ENCODE measurements at places on chromosomes 16 and 17.

DNA sequence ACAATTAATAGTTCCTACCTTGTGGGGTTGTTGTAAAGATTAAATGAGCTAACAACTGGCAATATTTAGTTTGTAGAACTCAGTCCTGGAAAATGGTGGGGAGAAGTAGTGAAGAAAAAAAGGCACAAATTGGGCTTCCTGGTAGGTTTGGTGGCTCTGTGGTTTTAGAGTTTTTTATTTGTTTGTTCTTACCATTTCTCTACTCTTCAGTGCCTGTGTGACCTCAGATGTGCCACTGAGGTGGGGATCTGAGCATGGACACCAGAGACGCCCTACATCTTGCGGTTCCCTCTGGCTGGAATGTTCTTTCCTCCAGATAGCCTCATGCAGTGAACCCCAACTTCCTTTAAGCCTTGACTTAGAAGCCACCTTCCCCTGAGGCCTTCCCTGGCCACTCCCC, 7.7 kb downstream of the ZBTB4 start:
- no peak for DNase-seq

- DNase-seq = no peak
Observed at GRCh38 chr17:16293931-16294330, 59.3 kb downstream of the CENPV start.

DNA sequence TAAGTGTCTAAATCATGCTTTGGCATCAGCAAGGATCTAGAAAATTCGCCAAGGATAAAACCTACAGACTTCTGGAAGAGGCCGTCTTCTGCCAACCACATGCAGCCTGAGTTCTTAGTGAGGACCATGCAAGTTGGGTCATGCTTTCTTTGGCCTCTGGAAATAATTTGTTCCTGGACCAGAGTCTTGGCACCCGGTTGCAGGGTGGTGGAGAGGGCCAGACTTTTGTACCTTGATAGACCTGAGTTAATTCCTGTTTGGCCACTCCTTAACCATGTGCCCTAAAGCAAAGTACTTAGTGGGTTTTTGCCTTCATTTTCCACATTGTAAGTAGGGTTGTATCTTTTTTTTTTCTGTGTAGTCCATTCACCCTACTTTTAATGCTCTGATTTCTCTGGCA, 283.4 kb upstream of the IRX5 start:
- DNase-seq = no peak

GRCh38 chr17:54814371-54814770, 86.3 kb upstream of the TOM1L1 start:
- no peak for DNase-seq

- DNase-seq = no peak
Observed at GRCh38 chr17:28574526-28574925, 2.2 kb downstream of the ALDOC start.

GRCh38 chr16:396199-396598, 800 bp upstream of the NME4 start:
- DNase-seq = no peak

DNA sequence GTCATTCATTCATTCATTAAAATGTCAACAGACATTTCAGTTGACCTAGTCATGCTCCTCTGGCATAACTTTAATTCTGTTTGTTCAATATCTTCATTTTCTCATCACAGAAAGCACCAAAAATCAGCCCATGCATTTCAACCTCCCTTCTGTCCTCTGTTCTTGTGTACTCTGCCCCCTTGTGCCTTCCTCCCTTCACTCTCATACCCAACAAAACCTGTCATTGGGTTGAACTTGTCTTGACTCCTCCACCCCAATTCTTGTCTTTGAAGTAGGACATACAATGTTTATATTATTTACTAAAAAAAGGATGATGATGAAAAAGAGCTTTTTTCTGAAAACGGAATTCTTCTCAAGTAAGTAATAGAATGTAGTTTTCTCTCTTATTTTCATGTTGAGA, 43.8 kb downstream of the COX10 start:
- no peak for DNase-seq

GRCh38 chr16:84367297-84367680, 1.0 kb upstream of the ATP2C2 start:
- no peak for DNase-seq

- DNase-seq = no peak
Observed at GRCh38 chr17:7767405-7768021, 50.0 kb downstream of the DNAH2 start.

- no peak for DNase-seq
Observed at GRCh38 chr16:10708969-10709368, 14.2 kb upstream of the TEKT5 start.

DNA sequence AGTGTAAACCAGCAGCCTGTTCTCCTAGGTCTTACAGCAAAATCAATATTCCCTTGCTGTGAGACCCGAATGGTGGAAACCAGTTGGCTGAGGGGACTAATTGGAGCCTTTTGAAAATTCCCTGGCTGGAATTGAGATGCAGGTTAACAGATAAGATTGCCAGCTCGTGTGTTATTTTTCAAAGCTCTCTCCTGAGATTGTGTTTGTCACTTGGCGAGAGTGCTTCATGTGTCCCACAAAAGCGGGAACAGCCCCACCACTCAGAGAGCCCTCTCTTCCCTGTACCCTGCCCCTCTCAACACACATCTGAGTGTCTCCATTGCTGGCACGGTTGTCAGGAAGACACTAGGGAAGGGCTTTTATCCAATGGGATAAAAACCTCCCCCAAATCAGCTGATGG, 356.1 kb downstream of the CPPED1 start:
- no peak for DNase-seq

GRCh38 chr16:80824623-80825364, 20.4 kb upstream of the CDYL2 start:
- DNase-seq = no peak

DNA sequence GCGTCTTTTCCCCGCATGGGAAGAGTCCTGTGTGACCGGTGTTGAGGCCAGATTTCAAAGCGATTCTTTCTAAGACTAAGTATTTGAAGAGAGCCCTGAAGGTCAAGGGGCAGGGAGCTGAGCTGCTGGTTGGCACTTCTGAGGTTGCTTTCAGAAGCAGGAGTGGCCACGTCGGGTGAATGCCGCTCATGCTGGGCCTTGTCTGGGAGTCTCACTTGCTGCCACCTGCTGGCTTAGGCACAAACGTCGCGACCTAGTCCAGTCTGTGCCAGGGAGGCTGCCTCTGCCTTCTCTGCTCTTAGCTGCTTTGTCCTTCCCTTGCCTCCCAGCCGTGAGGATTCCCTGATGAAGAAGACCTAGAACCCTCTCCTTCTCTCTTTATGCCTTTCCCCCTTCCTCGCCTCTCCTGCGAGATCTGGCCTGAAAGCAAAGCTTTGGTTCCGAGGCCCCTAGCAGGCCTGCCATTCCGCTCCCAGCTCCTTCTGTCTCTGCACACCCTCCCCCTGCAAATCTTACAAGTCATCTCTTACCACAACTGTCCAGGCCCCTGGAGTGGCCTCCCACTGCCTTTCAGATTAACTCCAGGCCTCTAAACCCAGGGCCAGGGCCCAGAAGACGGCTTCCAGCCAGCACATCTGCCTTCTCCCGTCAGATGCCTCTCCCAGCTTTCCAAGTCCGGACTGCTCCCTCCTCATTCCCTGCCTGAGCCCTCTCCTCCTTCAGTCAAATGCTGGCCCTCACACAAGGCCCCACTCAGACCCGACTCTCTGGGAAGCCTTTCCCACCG, 11.4 kb downstream of the CTNS start:
- DNase-seq = peak; percentile 56

DNA sequence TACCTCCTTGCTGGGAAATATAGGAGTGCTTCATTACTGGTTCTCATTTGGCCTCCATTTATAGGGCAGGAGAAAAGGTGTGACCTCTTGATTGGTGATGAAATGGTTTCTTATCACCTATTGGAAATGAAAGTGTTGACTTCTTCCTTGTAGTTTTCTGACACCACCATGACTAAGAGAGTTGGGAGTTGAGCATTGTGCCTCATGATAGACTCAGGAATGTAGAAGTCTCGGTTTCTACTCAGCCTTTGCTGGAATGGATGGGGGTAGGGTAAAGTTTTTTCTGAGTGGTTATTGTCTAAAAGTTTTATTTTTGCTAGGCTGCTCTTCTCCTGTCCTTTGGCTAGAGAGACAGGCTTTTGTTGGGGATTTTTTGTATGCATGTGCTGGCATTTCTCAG, 117.4 kb downstream of the PHKB start:
- DNase-seq = no peak

DNA sequence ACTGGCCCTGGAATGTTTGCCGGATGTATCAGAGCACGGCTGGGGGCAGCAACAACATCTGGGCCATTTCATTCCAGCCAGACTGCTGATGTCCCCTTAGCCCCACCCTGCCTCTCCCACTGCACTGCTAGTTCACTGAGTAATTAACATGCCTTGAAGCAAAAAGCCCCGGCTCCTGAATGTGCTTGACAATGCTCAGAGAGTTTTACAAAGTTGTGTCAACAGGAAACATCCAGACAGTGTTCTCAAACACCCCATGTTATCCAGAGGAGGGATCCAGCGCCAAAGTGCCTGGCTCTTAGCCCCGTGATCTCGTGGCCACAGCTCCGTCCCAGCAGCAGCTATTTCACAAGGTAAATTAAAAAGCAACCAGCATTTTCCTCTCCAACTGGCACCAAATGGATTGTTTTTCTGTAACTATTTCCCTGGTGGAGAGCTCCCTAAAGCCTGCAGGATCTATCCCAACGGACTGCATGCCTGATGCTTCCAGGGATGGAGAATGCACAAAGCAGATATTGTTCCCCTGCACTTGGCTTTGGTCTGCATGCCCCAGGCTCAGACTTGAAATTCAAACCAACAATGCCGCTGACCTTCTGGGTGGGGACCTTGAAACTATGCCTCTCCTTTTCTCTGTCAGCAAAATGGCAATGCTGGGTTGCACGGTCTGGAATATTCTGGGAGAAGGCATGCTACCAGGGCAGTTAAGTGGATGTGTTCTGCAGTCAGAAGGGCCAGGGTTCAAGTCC, 115.6 kb upstream of the CDH5 start:
- peak; percentile 45 for DNase-seq

DNA sequence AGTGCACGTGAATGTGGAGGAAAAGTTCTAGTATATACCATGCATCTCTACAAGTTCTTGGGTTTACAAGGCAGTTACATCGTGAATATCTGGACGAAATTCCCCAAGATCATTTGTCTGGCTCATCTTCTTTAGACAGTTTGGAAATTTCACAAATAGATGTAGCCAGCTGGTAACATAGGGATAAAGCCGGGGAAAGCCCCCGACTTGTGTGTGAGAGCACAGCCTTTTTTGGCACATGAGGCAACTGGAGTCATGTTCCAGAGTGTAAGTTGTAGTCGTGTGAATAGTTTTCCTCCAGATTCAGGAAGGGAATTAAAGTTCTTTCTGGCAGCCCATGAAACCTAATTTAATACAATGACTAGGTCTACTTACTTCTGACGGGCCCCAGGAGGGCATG, 62.3 kb downstream of the MARCHF10 start:
- no peak for DNase-seq

DNA sequence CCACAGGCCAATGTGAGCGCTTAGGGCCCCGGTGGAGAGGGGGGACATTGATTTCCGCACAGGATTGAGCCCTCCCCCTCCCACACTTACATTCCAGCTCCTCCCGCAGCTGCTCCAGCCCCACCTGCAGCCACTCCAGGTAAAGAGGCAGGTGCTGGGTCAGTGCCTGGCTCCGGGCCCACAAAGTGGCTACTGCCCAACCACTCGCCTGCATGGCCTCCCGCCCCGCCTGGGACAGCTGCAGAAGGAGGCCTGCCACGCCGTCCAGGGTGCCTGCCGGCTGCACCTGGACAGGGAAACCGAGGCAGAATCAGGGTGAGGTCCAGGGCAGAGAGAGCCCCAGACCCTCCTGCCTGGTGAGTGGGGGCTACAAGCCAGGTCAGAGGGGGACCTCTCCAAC, 46.3 kb downstream of the RMI2 start:
- DNase-seq = no peak

GRCh38 chr17:56641373-56641772, 47.9 kb downstream of the NOG start:
- no peak for DNase-seq

GRCh38 chr17:57516290-57517230, 228.5 kb downstream of the CCDC182 start:
- no peak for DNase-seq

GRCh38 chr17:50664788-50665458, 30.2 kb downstream of the ABCC3 start:
- no peak for DNase-seq

GRCh38 chr17:80263253-80264204, 2.9 kb downstream of the RNF213 start:
- peak; percentile 83 for DNase-seq

DNA sequence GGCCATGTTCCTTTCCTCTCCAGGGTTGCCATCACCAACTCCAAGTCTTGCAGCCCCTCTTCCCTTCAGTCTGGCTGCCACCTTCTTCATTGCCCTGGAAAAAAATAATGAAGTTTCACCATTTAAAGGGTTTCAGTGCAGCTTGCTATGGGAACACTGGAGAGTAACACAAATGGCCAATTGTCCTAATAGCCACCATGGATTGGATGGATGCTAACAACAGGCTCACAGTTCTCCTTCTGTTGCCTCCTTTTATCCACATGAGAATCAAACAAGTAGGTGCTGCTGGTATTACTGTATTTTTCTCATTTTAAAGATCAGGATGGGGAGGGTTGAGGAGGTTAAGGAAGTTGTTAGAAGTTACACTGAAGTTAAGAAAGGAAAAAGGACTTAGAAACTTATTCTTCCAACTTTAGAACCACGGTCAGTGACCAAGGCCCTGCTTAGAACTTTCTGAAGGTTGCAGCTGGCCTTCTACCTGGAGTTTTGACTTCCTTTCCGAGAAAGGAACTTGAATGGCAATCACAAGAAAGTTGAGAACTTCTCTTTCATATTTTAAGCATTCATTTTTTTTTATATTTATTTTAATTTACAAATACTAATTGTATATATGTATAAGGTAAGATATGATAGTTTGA, 198.0 kb upstream of the MAF start:
- DNase-seq = no peak

DNA sequence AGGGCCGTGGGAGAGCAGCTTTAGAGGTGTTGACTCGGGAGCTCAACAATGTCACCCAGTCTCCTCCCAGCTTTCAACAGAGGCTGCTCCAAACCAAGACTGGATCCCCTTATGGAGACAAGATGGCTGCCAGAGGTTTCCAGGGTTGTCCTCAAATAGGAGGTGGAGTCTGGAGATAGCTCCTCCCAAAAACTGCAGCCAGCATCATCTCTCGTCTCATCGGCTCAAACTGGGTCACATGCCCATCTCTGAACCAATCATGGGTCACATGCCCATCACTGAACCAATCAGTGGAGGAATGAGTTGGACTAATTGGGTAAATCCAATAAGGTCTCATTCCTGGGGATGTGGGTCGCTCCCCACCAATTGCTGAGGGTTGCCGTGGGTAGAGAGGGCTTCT, 41.1 kb upstream of the C16orf82 start:
- no peak for DNase-seq
